ENCODE measurements at places on chromosomes 16 and 17. TPM values are rescaled to one million over a fixed set of nuclear protein-coding genes. Genes with fewer than 3 reads are reported as not detected.

Gene NME1
- 18.6 TPM for total RNA-seq

Gene HS3ST3B1
- total RNA-seq = 0.66 TPM

Gene SDR42E2
- not detected for total RNA-seq

Gene SLFN14
- not detected for total RNA-seq

Gene CFAP97D1
- total RNA-seq = not detected

Gene RHOT1
- 71.5 TPM for total RNA-seq

Gene PDP2
- total RNA-seq = 4.3 TPM

Gene NAGS
- 0.54 TPM for total RNA-seq

Gene SEC14L5
- 0.28 TPM for total RNA-seq

- no peak for DNase-seq
Observed at GRCh38 chr17:14458724-14459123, 157.8 kb downstream of the HS3ST3B1 start.

DNA sequence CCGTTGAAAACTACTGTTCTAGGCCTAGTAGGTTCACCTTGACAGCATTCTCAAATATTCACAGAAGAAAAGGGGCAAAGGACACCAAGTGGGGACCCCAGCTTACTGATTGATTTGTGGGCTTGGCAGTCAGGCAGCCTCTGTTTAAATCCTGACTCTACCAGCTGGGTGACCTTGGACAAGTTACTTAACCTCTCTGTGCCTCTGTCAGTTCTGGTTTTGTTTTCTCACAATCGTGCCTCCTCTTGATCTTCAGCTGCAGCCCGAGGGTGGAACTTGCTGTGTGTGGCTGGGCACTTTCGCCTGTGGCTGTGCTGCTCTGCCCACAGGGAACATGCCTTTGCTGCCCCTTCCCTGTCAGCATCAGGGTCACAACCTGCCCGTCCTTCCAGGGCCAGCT lies 17.8 kb downstream of the RAP1GAP2 start:
- DNase-seq = no peak

GRCh38 chr16:10652730-10653590 lies 41.8 kb downstream of the TEKT5 start:
- DNase-seq = no peak

GRCh38 chr17:62919388-62919787 lies 46.6 kb upstream of the TANC2 start:
- no peak for DNase-seq

- DNase-seq = no peak
Observed at GRCh38 chr16:74320707-74321106, 24.1 kb downstream of the PSMD7 start.

DNA sequence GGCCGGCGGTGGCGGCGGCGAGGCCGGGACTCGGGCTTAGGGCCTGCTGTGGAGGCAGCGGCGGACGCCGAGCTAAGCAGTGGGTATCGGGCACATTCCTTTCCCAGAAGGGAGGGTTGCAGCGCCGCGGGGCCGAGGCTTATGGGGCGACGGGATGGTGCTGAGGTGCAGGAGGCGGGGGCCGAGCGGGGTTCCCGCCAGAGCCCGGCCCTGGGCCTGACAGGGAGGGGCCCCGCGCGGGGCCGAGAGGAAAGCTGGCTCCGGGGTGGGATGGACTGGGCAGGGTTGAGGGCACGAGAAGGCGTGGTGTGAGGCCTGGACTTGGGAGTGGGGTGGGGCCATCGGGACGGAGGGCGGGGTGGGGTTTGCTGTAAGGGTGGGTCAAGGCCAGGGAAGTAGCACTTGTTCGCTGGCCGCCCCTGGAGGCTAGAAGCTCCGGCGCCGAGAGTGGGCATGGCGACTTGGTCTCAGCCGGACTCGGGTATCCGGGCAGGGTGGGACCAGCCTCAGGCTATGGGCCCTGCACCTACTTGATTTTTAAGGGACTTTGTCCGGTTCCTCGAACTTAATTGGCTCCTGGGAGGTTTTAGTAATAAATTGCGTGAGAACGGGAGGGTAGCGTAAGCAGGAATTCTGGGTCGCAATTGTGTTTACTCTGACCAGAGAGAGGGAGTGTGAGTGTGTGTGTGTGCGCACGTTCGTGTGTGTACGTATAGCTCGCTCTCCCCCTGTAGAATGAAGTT lies 396 bp downstream of the NFE2L1 start:
- peak; percentile 97 for DNase-seq

DNA sequence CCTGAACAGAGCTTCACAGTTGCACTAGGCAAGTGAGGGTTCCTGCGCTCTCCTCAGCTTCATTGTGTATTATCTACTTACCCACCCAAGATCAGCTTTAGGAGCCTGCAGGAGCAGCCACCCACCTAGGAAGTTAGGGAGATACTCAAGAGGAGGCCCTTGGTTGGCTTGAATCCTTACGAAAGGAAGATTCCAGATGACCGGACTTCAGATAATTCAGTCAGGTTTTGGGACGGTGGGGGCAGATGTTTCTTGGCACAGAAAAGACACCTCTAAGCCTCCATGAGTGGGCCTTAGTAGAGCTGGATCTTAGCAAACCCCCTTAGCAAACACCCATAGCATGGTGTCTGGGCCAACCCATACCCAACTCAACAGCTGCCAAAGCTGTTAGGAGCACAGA lies 2.4 kb upstream of the CBFB start:
- DNase-seq = peak; percentile 34

DNA sequence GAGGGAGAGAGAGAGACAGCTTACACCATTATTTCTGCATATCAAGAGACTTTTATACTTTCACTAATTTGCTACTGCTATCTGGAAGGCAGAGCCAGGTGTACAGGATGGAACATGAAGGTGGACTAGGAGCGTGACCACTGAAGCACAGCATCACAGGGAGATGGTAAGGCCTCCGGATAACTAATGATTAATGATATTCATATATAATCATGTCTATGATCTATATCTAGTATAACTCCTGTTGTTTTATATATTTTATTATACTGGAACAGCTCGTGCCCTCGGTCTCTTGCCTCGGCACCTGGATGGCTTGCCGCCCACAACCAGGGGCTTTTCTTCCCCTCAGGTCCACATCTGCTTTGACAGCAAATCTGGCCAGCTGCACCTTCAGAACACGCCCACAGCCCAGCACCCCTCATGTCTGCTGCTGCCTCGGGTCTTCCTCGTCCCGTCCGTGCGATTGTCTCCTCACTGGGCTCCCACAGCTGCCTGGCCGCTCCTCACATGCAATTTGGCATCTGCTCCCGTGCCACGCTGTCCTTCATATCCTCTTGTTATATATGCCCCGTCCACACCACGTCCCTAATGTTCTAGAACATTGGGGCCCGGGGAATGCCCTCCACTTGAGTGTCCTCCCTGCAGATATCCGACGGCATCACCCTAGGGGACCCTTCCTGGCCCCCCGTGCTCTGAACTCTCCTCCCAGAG lies 10.2 kb upstream of the DEF8 start:
- no peak for DNase-seq

DNA sequence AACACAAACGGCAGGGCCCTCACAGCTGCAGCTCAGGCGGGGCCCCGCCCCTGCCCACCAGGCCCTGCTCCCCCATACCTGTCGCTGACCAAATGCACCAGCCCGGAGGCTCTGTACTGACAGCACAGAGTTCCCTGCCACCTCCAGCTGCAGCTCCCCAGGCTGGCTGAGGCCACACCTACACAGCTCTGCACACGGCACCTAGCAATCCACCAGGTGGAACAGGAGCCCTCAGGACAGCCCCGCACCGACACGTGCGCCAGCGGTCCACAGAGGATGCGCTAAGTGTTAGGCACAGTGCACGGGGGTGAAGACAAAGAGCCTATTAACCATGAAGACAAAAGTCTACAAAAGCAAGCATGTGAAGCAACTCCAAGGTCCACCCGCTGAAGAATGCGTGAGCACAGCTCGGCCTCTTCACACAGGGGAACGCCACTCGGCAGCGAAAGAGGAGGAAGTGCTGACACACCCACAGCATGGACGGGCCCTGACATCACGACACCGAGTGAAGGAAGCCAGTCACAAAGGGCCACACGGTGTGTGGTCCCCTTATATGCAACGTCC lies 5.4 kb downstream of the ZCCHC14 start:
- DNase-seq = no peak

GRCh38 chr17:17712268-17712924 lies 31.1 kb downstream of the RAI1 start:
- DNase-seq = no peak

DNA sequence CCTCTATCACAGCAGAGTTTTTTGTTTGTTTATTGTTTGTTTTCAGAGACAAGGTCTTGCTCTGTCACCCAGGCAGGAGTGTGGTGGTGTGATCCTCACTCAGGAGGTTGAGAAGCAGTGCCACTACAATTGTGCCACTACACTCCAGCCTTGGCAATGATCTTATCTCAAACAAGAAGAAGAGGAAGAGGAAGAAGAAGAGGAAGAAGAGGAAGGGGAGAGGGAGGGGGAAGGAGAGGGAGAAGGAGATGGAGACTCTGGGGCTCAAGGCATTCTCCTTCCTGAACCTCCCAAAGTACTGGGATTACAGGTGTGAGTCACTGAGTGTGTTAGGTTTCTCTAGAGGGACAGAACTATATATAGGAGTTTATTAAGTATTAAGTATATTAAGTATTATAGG lies 17.1 kb upstream of the C17orf58 start:
- no peak for DNase-seq

- no peak for DNase-seq
Observed at GRCh38 chr17:61508912-61509311, 56.7 kb downstream of the TBX4 start.

GRCh38 chr17:56756536-56756935 lies 77.2 kb downstream of the C17orf67 start:
- no peak for DNase-seq

GRCh38 chr17:79907850-79908249 lies 68.6 kb upstream of the CBX4 start:
- no peak for DNase-seq

DNA sequence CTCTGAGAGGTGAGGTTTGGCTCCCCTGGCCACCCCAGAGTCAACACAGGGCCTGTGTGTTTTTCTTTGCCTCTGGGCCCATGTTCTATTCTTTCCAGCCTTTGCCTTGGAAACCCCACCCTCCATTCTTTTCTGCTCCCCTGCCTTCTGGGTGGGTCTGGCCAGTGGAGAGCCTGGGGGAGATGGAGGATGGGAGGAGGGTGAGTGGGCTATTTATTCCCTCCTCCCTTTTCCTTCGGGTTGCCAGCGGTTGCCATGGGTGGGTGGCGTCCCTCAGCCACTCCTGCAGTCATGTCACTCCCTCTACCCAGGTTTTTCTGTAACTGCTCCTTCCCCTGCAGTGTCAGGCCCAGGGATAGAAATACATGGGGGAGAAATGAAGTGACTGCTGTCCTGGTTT lies 15.5 kb downstream of the CMIP start:
- no peak for DNase-seq

DNA sequence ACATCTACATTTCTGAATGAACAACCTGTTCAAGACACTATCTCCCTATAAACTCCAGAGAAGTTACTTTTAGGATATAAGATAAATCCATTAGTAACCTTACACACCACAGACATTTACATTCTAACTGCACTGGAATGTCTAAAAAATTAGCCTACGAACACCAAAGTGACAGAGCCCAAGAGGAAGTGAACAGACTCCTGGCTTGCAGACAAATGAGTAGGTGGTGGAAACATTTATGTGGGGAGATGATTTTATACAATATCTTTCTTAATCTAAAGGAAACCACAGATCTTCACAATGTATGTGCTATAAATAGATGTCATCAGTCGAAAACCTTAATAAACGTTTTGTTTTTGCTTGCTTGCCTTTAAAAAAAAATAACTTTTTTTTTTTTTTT lies 18.8 kb downstream of the ZNF652 start:
- DNase-seq = no peak

DNA sequence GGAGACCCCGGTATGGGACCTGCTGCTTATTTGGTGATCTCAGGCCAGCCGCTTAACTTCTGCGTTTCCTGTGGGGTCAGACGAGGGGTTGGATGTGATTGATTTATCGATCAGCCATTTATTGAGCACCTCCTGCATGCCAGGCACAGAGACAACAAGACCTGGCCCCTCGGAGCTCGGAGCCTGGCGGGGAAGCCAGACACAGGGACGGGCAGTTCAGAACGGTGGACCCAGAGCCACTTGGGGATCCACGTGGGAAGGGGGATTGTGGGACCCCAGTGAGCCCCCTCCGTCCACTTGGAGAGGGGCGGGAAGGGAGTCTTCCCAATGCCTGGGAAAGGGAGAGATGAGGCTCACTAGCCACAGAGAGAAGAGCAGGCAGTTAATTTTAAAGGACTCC lies 84.7 kb upstream of the CIBAR2 start:
- no peak for DNase-seq

- no peak for DNase-seq
Observed at GRCh38 chr16:50445621-50446555, 77.1 kb upstream of the BRD7 start.

GRCh38 chr16:85430523-85431421 lies 182.3 kb upstream of the GSE1 start:
- peak; percentile 61 for DNase-seq

GRCh38 chr17:53635444-53635843 lies 187.3 kb upstream of the KIF2B start:
- no peak for DNase-seq

GRCh38 chr17:42060231-42060630 lies 9.8 kb upstream of the C17orf113 start:
- no peak for DNase-seq
